ENCODE measurements at places on chromosomes 4 and X.

GRCh38 chr4:160969925-160970324 is 1193.9 kb downstream of the FSTL5 start:
- no peak for DNase-seq

GRCh38 chr4:125727931-125728330 is 413.2 kb downstream of the FAT4 start:
- no peak for DNase-seq

DNA sequence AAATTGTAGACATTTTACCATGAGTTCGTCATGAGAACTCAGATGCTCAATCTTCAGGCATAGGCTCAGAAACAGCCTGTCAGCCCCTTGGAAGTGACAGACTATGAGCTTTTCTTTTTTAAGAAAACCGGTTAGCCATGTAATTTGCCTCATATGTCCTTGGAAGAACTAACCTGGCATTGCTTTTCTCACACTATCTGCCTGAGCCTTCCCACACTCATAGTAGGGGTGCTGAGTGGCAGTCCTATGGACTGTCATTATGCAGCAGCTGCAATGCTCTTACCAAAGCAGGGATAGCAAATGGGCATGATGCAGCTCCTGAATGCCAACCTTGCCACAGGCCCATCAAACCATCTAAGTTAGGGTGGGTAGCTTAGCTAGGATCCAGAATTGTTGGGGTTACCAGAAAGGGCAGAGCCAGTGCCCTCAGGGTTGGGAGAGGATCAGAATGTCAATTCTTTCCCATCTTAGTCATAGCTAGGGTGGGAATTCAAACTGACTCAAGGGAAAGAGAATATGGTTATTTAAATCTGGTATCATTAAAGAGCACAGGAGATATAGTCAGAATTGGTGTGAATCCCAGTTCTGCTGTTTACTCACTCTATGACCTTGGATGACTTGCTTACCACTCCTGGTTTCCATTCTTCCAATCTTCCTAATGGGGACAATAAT is 230.6 kb upstream of the CPEB2 start:
- DNase-seq, result no peak

DNA sequence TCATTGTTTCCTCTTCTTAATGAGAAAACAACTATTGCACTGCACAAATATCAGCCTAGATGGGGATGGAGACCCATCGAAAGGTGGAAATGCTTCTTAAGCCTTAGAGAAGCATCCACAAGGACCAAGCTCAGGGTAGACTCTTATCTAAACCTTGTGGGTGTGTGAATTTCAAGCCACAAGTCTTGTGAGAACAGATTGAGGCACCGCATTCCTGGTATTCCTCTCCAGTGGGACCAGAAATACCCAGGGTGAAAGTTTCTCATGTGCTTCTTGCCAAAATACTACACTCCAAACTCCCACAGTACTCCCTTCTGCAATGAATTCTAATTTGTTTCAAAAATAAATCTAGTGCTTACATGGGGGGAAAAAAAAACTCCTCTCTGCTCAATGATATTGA is 375.6 kb downstream of the PDGFC start:
- no peak for DNase-seq

DNA sequence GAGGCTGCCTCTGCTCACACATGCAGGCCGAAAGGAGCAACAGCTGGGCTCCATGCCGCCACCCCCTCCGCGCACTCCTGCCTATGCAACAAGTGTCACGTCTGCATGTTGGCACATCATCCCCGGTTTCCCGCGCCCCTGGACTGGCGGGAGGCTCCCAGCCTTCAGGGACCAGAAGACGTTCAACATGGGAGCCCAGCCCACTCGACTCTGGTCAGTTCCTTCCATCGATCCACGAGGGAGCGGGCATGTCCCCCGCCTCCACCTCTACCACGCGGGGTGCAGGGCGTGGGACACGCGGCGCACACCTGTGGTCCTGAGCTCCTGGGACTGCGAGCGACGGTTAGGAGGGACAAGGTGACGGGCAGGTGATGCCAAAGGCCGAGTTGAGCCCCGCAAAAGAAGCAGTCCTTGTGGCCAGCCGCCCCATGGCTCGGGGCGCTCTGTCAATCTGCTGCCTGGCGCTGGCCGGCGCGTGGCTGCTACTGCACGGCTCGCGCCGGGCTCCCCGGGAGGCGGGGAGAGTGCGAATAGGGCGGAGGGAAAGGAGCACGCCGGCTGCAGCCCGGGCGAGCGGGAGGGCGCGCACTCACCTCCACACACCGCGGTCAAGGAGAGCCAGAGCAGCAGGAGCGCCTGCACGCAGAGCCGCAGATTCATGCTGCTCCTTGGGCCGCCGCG is 645 bp downstream of the APLN start:
- DNase-seq, result no peak

- DNase-seq, result no peak
These were observed 148.1 kb downstream of the VCX3A start for GRCh38 chrX:6386837-6387236.

DNA sequence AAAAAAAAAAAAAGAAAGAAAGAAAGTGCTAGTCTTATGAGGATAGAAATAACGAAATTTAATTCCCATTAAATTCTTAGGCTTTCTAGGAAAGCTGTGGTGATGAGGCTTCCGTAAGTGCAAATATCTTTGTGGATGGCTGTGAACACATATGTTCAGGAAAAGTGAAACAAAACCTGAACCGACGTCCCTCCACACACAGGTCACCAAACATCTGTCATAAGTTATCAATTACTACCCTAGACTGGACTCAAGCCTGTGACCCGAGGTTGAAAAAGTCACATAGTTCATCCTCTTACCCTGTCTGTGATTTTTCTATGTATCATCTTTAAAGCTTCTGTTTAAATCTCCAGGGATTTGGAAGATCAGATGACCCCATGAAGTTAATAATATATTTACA is 24.8 kb downstream of the HHIP start:
- no peak for DNase-seq

DNA sequence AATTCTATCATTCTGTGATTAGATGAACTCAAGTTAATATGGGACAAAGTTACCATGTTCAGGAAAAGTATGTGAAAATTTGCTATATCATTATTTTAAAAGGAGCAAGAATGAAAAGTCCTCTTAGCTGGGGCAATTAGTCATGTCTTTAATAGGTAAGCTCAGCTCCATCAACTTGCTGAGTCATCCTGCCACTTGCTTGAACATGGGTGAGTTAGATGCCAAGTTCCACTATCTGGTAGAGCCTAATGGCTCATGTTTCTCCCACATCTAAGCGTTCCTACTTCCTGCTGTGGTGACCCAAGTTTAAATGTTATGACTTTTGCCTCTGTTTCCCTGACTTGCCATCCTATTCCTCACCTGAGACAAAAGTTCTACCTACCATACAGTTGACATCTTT is 276.8 kb downstream of the ZNF674 start:
- no peak for DNase-seq

- no peak for DNase-seq
These were observed 1027.2 kb downstream of the FAT4 start for GRCh38 chr4:126341927-126342326.

GRCh38 chr4:47715716-47716416 is 122.0 kb downstream of the CORIN start:
- no peak for DNase-seq

DNA sequence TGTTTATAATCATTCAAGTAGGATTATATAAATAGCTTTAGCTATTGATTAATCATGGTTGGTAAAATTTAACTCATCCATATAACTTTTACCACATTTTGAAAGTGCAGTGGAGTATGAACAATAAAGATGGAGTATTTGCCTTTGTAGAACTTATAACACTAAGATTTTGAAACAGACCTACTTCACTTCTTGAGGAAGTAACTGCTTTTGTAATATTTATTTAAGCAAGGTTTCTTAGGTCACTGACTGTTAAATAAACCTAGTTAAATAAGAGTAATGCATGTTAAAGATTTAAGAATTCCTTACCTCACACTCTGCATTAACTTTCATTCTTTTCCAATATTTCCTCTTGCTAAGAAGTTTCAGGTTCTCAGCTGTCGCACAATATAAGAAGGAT is 242.5 kb downstream of the CFAP299 start:
- DNase-seq, result no peak

DNA sequence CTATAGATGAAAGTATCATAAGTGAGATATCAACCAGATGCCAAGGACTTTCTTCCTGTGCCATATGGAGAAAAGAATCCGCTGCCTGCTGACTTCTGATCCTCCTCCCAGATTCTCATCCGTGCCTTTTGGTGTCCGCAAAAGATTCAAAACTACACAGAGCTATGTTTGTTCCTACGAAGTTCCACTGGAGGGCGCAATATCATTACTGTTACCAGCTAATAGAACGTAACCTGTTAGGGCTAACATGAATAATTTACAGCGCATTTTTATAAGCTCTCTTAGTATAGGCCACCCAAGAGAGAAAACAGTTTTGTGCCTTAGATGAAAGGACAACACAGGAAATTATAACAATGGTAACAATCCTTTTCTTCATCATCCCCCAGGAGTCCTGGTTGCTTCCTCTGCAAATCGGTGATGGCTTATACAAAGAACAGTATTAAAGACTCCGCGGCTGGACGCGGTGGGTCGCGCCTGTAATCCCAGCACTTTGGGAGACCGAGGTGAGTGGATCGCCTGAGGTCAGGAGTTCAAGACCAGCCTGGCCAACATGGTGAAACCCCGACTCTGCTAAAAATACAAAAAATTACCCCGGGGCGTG is 22.8 kb upstream of the CENPVL3 start:
- DNase-seq, result no peak

DNA sequence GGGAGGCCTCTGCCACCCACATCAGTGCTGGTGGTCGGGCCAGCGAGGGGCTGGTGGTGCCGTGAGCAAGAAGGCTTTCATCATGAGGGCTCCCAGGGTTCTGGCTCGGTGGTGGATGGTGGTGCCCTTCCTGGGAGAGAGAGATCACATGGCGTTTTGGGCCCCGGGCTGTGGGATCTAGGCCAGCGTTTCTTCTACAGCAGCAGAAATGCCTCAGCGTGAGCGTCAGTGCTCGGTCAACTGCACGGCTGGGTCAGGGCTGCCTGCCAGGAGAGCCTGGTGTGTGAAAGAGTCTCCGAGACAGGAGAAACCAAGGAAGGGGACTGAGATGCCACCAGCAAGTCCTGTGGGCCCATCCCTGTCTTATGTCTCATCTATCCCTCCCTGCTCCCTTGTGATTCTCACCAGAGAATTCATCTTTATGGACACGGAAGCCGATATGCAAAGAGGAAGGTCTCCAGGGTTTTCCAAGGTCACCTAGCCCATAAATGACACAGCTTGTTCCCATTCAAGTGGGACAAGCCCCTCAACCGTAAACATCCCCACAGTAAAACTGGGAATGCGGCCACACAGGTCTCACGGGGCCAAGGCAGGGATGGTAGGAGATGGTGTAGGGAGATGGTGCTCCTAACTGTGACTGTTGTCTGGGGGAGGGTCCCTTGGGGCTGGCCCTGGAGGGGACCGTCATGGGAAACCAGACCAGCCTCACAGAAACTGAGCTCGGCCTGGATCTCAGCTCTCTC is 99.2 kb downstream of the SORCS2 start:
- no peak for DNase-seq

DNA sequence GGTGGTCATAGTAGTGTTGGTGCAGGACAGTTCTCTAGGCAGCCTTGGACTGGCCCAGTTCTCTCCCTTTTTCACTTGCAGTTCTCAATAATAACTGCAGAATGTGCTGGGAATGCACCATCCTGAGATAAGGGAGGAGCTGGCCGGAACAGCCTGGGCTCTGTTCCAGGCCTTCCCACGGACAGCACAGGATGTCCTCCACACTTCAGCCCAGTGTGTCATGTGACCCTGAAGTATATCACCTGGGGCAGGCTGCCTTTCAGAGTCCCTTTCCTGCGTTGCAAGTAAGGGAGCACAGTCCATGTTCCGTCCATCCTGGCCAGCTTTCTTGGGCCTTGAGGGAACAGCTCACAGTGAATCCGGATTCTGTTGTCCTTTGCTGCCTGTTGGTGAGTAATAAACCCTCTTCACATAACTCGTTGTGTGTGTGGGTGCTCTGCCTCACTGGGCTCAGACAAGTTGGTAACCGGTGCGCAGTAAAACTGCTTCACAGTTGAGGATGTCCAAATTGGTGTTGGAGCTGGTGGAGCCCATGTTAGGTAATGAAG is 32.3 kb upstream of the BBS12 start:
- DNase-seq, result no peak

DNA sequence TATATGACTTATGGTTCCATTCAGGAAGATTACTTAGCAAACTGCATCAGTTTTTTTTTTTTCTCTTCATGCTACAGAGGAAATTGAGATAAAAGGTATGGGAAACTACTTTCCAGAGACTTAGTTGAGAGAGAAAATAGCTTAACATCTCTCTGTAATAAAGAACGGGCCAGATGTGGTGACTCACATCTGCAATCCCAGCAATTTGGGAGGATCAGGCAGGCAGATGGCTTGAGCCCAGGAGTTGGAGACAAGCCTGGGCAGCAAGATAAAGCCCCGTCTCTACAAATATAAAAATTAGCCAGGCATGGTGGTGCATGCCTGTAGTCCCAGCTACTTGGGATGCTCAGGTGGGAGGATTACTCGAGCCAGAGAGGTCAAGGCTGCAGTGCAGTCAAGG is 271.2 kb upstream of the TENM3 start:
- no peak for DNase-seq

DNA sequence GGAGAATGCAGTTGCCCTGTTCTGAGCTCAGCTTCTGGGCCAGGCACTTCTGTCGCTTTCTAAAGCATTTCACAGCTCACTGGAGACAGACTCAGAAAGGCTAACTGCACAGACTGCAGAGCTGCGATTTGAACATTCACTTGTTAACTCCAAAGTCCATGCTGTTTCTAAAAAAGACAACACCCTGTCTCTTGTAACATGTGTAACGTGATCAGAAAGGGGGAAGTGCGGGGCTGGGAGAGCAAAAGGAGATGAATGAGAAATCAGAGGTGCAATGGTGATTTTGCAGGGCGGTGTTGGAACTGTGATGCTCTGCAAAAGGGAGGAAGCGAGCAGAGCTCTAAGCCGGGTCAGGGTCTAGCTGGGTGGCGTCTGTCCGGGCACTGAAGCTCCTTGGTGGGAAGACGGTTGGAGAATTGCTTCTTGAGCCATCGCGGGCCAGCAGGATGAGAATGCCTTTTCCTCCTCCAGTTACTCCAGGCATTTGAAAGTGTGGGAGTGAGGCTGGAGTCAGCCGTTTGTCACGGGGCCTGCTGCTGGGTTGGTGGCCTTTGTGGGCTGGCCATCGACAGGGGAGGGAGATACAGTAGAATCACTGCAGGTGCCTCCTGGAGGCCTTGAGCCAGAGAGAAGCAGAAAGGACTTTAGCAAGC is 20.3 kb downstream of the TBC1D14 start:
- DNase-seq, result no peak

All from stimulated activated CD4-positive, alpha-beta T cell treated with anti-CD3 and anti-CD28 coated beads, Interleukin-1b, Interleukin-23, amount 100 ng/mL, for 24 hours (primary cell).